Activated CD4-positive, alpha-beta T cell treated with anti-CD3 and anti-CD28 coated beads, Interleukin-2, amount 10 ng/mL, durations not matched to agents 7 days and 5 days (primary cell): ENCODE measurements at places on chromosomes 7 and 10. TPM values are rescaled to one million over a fixed set of nuclear protein-coding genes. Genes with fewer than 3 reads are reported as not detected.

The CC2D2B gene
- not detected for total RNA-seq

The UBE2D1 gene
- 11.9 TPM for total RNA-seq

The ARHGAP21 gene
- total RNA-seq: 27.4 TPM

The PGAM2 gene
- not detected for total RNA-seq

The INHBA gene
- not detected for total RNA-seq

The GOLGA7B gene
- 12.6 TPM for total RNA-seq

The BTBD16 gene
- total RNA-seq: not detected

The ITPRID1 gene
- not detected for total RNA-seq

The FAM237B gene
- not detected for total RNA-seq

The RAB19 gene
- 7.2 TPM for total RNA-seq

The PPP1R9A gene
- total RNA-seq: not detected

The ZPBP gene
- total RNA-seq: not detected

The IRF5 gene
- 6.7 TPM for total RNA-seq

The PRPS1L1 gene
- total RNA-seq: not detected

The SPDYE5 gene
- total RNA-seq: not detected

The SND1 gene
- 163 TPM for total RNA-seq

The ASB10 gene
- not detected for total RNA-seq

The IKZF1 gene
- 406 TPM for total RNA-seq

The CALHM3 gene
- 0.17 TPM for total RNA-seq

The CDHR1 gene
- total RNA-seq: 0.07 TPM

The INMT gene
- 2.5 TPM for total RNA-seq

The CCDC6 gene
- 21.8 TPM for total RNA-seq

The LIPK gene
- not detected for total RNA-seq

The WIPF3 gene
- not detected for total RNA-seq

The FEZF1 gene
- not detected for total RNA-seq

The CALN1 gene
- total RNA-seq: not detected

The GLI3 gene
- total RNA-seq: not detected

The LEP gene
- total RNA-seq: not detected

The HMX3 gene
- total RNA-seq: not detected

The CUBN gene
- total RNA-seq: 2.4 TPM

The SPOCK2 gene
- 423 TPM for total RNA-seq

The CROT gene
- total RNA-seq: 12.9 TPM

The AKR1C3 gene
- total RNA-seq: 6.1 TPM

The SAMD9 gene
- 80.1 TPM for total RNA-seq

The AIFM2 gene
- 2.5 TPM for total RNA-seq

The CNNM1 gene
- total RNA-seq: 0.54 TPM

The GDF10 gene
- 0.08 TPM for total RNA-seq

The TUBAL3 gene
- not detected for total RNA-seq

The NFE2L3 gene
- total RNA-seq: 15.3 TPM

The SEC31B gene
- total RNA-seq: 202 TPM

The PDE1C gene
- not detected for total RNA-seq

The ZNF783 gene
- 19.0 TPM for total RNA-seq

The WEE2 gene
- total RNA-seq: not detected

The PRF1 gene
- total RNA-seq: 116 TPM

The ZNF488 gene
- 0.05 TPM for total RNA-seq

The NPSR1 gene
- not detected for total RNA-seq
